ENCODE measurements at places on chromosomes 2 and 18. TPM values are rescaled to one million over a fixed set of nuclear protein-coding genes. Genes with fewer than 3 reads are reported as not detected.

- no peaks in the 10 kb centered on the region for H3K36me3 ChIP-seq
- peak overlapping the region; percentile 75 for H3K4me3 ChIP-seq
- no peak for DNase-seq
- no peaks in the 10 kb centered on the region for H3K27me3 ChIP-seq
Measured at GRCh38 chr2:171158790-171159371, 1.8 kb downstream of the TLK1 start.

The RND3 gene
- total RNA-seq: 31.3 TPM

The CEP192 gene
- total RNA-seq: 24.1 TPM

The GNLY gene
- not detected for total RNA-seq

DNA sequence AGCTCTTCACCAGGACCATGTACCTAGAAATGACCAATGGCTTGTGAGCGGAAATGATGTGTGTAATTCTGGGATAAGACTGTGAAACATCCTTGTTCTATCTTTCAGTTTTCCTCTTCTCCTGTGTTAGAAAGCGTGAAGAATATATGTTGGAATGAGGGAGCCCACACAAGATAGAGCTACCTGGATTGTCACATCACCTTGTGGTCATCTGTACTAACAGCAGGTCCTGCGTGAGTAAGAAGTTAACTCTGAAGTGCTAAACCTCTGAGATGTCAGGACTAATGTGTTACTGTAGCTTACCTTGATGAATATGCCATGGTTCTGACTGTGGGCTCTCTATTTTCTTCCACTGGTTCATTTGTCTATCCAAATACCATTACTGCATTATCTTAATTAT lies 75.6 kb downstream of the FASTKD2 start:
- no peaks in the 10 kb centered on the region for H3K27me3 ChIP-seq
- H3K4me3 ChIP-seq: no peak overlapping the region
- H3K36me3 ChIP-seq: no peaks in the 10 kb centered on the region

DNA sequence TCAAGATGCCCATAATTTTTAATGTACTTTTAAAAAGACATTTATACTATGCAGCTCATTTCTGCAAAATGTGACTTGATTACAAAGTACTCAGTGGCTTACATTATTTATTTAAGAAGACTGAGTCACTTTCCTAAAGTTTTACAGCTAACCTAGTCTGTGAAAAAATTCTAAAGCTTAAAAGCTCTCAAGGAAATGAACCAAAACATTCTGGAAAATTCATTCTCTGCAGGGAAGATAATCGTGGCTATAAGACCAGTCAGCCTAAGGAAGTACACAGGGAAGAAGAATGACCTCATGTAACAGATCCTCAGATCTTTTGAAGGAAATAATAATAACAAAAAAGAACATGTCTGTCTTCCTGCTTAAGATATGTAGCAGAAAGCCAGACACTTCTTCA lies 232.1 kb upstream of the STK17B start:
- no peak overlapping the region for H3K27ac ChIP-seq
- H3K36me3 ChIP-seq: no peaks in the 10 kb centered on the region
- DNase-seq: no peak

The PLCD4 gene
- total RNA-seq: 42.4 TPM

DNA sequence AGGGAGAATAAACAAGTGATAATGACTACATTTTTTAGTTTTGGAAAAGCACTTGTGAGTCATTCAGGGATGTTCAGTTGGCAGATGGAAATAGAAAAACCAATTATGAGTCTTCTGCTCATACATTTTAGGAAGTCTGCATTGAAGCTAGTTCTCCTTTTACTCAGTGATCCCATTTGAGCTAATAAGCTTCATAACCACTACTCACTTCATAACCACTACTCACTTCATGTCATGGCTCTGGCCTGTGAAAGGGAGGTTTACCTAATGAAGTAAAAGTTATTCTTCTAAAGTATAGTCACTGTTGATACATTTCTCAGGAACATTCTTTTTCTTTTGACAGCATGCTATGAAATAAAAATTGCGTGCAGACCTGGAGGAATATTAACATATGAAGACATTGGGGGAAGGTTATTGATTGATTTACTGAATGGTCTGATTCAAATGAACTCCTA lies 948.7 kb downstream of the TSN start:
- H3K4me3 ChIP-seq: no peak overlapping the region
- H3K27ac ChIP-seq: no peak overlapping the region
- H3K4me1 ChIP-seq: no peaks in the 10 kb centered on the region

The CCDC121 gene
- total RNA-seq: 8.6 TPM

GRCh38 chr2:40160751-40161218 lies 291.1 kb downstream of the SLC8A1 start:
- peaks cover 12% of the 10 kb centered on the region for H3K4me1 ChIP-seq
- DNase-seq: no peak
- no peaks in the 10 kb centered on the region for H3K27me3 ChIP-seq
- H3K4me3 ChIP-seq: no peak overlapping the region
- peaks cover 89% of the 10 kb centered on the region for H3K36me3 ChIP-seq
- peak overlapping the region; percentile 7 for H3K27ac ChIP-seq

The RAX gene
- total RNA-seq: not detected

The PLGLB2 gene
- total RNA-seq: not detected

The ABCG5 gene
- not detected for total RNA-seq

The FNDC4 gene
- 6.1 TPM for total RNA-seq

- peaks cover 18% of the 10 kb centered on the region for H3K4me1 ChIP-seq
- H3K27me3 ChIP-seq: no peaks in the 10 kb centered on the region
- no peaks in the 10 kb centered on the region for H3K36me3 ChIP-seq
- DNase-seq: no peak
- H3K27ac ChIP-seq: peak overlapping the region; percentile 59
- no peak overlapping the region for H3K4me3 ChIP-seq
Measured at GRCh38 chr2:55120634-55121359, 70.5 kb upstream of the RTN4 start.

DNA sequence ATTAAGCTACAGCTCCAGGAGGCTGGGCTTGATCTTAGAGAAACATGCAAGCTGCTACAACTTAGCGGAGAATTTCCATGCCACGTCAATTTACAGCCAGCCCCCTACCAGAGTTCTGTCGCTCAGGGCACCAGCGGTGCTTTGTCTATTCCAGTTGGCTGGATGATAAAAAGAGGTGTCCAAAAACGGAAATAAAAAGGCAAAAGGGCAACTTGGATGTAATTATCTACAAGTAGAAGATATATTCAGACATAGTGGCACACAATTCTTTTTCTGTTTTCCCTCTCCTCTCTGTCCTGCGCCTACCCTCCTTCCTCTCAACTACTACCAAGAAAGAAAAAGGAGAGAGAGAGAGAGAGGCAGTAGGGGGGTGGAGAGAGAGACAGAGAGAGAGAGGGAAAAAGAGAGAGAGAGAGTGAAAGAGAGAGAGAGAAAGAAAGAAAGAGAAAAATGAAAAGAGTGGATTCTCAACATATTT lies 363 bp upstream of the RFTN2 start:
- H3K4me3 ChIP-seq: peak overlapping the region; percentile 23
- DNase-seq: no peak
- H3K4me1 ChIP-seq: no peaks in the 10 kb centered on the region
- no peaks in the 10 kb centered on the region for H3K27me3 ChIP-seq

The TMEM200C gene
- 0.66 TPM for total RNA-seq

The SNTG2 gene
- 0.99 TPM for total RNA-seq

DNA sequence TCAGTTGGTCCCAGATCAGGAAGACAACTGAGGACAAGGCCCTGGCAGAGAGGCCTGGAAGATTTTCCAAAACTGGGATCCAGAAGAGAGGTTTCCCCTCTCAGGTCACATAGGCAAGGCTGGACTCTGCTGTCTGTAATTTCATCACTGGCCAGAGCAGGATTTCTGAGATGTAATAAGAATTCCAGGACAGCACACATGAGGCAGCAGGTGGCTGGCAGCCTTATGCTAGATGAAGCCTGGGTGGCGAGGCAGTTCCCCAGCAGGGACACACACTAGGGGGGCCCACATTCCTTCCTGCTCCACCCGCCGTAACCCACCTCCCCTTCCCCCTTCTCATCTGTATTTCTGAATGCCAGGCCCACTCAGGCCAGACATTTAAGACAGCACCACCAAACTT lies 98.6 kb downstream of the HNRNPLL start:
- no peak for DNase-seq
- H3K27ac ChIP-seq: peak overlapping the region; percentile 80
- H3K4me1 ChIP-seq: peaks cover 45% of the 10 kb centered on the region
- no peaks in the 10 kb centered on the region for H3K36me3 ChIP-seq

DNA sequence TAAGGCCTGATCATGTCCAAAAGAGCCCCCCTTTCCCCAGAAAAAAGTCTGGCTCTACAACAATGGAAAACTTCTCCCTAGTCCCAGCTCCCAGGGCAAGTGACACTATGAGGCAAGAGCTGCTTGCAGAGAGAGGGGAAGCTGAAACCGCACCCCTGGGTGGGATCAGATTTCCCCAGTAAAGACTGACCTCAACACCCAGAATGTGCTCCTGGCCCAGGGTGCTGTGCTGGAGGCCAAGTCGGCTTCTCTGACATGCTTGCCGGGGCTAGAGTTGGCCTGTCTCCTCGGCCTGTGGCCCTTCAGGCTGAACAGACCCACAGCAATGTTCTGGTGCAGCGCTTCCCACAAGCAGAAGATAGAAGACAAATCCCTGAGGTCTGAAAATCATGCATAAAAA lies 18.4 kb upstream of the ST8SIA3 start:
- no peak overlapping the region for H3K4me3 ChIP-seq
- H3K27me3 ChIP-seq: no peaks in the 10 kb centered on the region
- H3K36me3 ChIP-seq: no peaks in the 10 kb centered on the region
- no peak for DNase-seq
- no peak overlapping the region for H3K27ac ChIP-seq
- no peaks in the 10 kb centered on the region for H3K4me1 ChIP-seq

DNA sequence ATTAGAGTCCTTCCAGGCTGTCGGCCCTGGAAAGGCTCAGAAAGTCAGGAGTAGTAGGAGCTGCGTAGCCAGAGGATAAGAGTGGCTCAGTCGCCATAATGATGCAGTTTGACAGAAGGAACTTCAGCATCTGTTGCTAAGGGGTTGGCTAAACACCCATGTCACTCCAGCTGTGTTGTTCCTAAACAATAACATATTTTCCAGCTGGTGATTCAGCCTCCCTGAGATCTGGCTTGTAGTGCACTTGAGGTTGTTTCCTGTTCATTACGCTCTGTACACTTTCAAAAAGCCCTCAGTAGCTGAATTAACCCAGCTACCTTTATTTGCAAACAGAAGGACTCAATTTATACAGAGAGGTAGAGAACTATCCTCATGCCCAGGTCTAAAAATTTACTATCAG lies 39.7 kb upstream of the EPAS1 start:
- peaks cover 15% of the 10 kb centered on the region for H3K4me1 ChIP-seq
- H3K27me3 ChIP-seq: no peaks in the 10 kb centered on the region
- H3K36me3 ChIP-seq: no peaks in the 10 kb centered on the region
- no peak for DNase-seq

DNA sequence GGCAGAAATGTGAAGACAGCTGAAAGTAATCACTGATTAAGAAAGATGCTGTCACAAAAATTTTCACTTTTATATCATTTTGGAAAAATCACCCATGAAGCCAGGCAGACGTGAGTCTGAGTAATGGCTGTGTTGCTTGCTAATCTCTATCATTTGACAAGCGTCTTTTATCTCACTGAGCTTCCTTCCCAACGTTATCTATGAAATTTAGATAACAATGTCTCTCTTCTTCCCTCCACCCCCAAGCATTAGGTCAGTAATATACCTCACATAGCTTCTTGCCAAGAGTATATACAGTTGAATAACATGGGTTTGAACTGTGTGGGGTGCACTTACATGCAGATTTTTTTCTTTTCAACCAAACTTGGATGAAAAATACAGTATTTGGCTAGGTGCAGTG lies 388.6 kb upstream of the NRXN1 start:
- no peak overlapping the region for H3K4me3 ChIP-seq
- no peak for DNase-seq
- H3K27ac ChIP-seq: no peak overlapping the region
- H3K27me3 ChIP-seq: no peaks in the 10 kb centered on the region

GRCh38 chr2:9832586-9832985 lies 10.7 kb upstream of the TAF1B start:
- no peak overlapping the region for H3K4me3 ChIP-seq
- DNase-seq: no peak
- H3K27me3 ChIP-seq: no peaks in the 10 kb centered on the region
- no peaks in the 10 kb centered on the region for H3K36me3 ChIP-seq
- no peaks in the 10 kb centered on the region for H3K4me1 ChIP-seq

- DNase-seq: no peak
- no peaks in the 10 kb centered on the region for H3K36me3 ChIP-seq
- H3K27me3 ChIP-seq: no peaks in the 10 kb centered on the region
Measured at GRCh38 chr2:106843910-106844250, 42.1 kb downstream of the ST6GAL2 start.

- no peaks in the 10 kb centered on the region for H3K36me3 ChIP-seq
- no peak overlapping the region for H3K27ac ChIP-seq
- no peak overlapping the region for H3K4me3 ChIP-seq
- H3K27me3 ChIP-seq: peaks cover 4% of the 10 kb centered on the region
Measured at GRCh38 chr2:130328710-130329109, 14.0 kb upstream of the IMP4 start.

DNA sequence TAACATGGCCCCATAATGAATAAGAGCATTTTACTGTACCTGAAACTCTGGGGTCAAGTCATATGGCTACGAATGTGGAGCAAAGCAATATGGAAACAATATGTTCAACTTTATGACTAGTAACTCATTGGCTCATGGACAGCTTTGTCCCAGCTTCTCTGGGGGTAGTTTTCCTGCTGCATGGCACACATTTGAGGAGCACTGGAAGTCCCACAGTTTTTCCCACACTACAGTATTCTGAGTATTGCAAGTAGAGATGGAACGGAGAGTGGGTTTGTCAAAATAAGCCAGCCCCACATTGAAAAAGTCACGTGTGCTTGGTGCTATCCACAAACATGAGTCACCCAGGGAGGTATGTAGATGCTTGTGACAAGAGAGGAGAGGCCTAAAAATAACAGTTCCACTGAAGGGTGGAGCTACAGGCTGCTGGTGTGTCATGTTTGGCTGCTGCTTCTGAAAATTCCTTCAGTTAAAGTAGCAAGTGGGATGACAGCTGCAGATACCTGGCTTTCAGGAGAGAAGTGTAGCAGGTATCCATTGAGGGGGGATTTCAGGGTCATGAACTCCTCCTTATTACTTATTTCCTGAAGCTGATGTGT lies 48.2 kb upstream of the CTAGE1 start:
- H3K27me3 ChIP-seq: no peaks in the 10 kb centered on the region
- DNase-seq: peak; percentile 70
- H3K36me3 ChIP-seq: no peaks in the 10 kb centered on the region
- H3K27ac ChIP-seq: peak overlapping the region; percentile 42
- peaks cover 37% of the 10 kb centered on the region for H3K4me1 ChIP-seq

DNA sequence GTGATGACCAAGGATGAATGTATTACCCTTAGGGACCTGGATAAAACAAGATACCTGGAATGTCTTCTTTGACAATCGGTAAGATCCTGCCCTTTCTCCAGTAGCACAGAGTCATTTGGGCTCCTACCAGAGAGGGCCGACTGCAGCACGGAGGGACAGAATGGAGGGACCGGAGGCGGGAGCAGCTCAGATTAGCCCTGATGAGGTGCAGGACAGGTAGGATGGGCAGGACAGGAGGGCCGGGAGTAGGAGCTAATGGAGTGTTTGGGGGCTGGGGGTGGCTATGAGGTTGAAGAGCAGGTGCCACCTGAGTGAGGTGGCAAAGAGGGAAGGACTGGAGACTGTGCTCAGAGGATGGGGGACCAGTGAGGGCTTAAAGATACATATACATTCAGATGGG lies 9.9 kb upstream of the PRELID3A start:
- H3K36me3 ChIP-seq: no peaks in the 10 kb centered on the region
- DNase-seq: peak; percentile 38
- no peaks in the 10 kb centered on the region for H3K27me3 ChIP-seq
- no peaks in the 10 kb centered on the region for H3K4me1 ChIP-seq

The SERPINB10 gene
- total RNA-seq: not detected

- DNase-seq: no peak
- H3K36me3 ChIP-seq: peaks cover 30% of the 10 kb centered on the region
- H3K4me1 ChIP-seq: peaks cover 6% of the 10 kb centered on the region
- no peak overlapping the region for H3K4me3 ChIP-seq
- no peaks in the 10 kb centered on the region for H3K27me3 ChIP-seq
- no peak overlapping the region for H3K27ac ChIP-seq
Measured at GRCh38 chr2:119372778-119373568, 6.2 kb downstream of the DBI start.

Measured in sigmoid colon (tissue), 7 donors.